NCI-H1048 (cell line): ENCODE measurements at places on chromosomes 2 and 18.

DNA sequence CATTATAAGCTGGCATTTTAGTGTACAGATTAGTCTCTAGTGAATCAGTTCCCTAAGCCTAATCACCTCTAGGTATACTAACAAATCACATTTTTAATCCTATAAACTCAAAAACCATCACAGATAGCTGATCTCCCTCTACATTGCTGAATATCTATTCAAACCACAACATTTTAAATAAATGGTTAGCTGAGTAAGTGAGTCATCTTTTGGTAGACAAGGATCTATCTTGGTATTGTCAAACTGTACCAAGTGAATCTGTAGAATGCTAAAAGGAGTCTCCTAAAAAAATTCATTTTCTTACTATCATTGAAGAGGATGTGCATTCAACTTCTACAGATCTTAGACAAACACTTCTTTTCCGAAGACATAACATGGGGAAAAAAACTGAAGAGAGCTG, 40.7 kb downstream of the INO80D start:
- no peak for DNase-seq

DNA sequence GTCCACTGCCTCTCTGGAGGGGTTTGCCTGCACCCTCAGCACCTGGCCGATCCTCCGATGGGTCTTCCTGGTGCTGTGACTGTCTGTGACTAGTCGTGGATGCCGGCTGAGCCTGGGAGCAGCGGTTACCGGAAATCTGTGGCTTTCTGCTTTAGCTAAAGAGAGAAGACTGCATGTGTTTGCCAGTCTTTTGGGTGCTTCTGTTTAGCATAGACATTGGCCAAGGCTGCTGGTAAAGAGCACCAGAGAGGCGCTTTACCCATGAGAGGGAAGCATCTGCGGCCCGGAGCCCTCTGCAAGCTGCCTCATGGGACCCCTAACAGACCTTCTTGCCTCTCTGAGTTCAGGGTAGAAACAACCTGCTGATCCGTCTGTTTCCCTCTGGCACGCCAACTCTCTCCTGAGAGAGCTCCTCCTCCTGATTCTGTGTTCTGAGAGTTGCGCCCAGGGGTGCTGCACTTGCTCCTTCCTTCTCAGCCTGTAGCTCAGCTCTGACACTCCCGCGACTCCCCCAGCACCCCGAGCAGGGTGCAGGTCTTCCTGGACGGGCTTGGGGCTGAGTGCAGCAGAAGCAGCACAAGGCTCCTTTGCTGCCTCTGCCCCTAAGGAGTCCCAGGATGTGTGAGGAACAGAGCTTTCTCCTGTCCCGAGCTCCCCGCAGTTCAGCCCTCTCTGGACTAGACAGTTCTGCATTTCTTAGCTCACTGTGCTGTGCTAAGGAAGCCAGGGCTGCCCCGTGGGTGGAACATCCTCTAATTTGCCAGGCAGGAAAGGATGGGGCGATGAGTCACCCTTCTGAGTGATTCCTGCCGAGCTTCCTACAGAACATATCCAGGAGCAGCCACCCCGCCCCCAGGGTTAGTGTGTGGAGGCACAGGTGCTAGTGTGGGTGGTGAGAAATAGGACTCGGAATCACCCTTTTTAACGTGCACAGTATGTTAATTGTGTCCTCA, 203.2 kb downstream of the SH3RF3 start:
- no peak for DNase-seq

GRCh38 chr18:10928772-10929373, 220.5 kb downstream of the PIEZO2 start:
- no peak for DNase-seq

DNA sequence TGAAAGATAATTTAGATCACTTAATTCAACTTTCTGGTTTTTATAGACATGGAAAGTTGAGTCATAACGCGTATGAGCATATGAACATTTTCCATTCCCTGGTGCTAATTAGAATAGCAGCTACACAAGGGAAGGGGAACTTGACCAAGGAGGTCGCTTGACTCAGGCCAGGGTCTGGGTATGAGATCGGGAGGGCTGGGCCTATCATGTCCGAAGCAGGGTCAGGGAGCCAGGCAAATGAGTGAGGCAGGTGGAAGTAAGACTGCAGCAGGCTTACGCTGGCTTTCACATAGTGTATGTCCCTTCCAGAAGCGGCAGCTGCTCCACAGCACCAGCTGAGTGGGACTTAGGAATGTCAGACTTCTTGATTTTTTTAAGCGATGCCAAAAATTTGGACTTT, 14.7 kb downstream of the RALB start:
- no peak for DNase-seq

DNA sequence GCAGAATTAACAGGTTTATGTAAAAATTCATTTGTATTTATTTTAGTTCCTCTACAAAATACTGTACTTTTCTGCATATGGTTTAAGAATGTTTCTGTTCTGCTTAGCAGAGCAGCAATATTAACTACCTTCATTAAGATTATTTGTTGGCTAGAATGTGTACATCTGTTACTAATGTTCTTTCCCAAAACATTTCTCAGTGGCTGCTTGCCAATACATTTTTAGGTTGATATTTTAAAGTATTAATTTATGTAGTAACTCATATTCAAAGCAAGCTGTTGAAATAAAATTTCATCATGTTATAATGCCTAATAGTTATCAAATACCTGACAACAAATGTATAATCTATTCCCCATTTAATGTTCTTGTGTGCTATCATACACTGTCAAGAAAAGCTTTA, 40.3 kb downstream of the PRKD3 start:
- no peak for DNase-seq

DNA sequence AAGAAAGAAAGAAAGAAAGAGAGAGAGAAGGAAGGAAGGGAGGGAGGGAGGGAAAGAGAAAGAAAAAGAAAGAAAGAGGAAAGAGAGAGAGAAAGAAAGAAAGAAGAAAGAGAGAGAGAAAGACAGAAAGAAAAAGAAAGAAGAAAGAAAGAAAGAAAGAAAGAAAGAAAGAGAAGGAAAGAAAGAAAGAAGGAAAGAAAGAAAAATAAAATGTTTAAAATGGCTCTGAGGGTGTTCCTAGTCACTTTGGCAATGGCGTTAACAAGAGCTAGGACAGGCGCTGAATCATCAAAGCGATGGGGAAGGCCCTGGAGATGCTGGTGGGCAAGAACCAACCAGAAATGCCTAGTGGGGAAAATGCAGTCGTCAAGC, 77.8 kb upstream of the GPC1 start:
- no peak for DNase-seq
